ENCODE measurements at places on chromosomes 1 and 21. TPM values are rescaled to one million over a fixed set of nuclear protein-coding genes. Genes with fewer than 3 reads are reported as not detected.
A peak's percentile ranks its signal among the peaks of the same experiment; 100 is the strongest.

The SLC22A15 gene
- total RNA-seq, result 6.1 TPM

The TTC24 gene
- total RNA-seq, result not detected

The VSIG8 gene
- not detected for total RNA-seq

The EXTL2 gene
- total RNA-seq, result 14.5 TPM

The CDKN2C gene
- total RNA-seq, result 11.2 TPM

The STIL gene
- total RNA-seq, result 0.86 TPM

DNA sequence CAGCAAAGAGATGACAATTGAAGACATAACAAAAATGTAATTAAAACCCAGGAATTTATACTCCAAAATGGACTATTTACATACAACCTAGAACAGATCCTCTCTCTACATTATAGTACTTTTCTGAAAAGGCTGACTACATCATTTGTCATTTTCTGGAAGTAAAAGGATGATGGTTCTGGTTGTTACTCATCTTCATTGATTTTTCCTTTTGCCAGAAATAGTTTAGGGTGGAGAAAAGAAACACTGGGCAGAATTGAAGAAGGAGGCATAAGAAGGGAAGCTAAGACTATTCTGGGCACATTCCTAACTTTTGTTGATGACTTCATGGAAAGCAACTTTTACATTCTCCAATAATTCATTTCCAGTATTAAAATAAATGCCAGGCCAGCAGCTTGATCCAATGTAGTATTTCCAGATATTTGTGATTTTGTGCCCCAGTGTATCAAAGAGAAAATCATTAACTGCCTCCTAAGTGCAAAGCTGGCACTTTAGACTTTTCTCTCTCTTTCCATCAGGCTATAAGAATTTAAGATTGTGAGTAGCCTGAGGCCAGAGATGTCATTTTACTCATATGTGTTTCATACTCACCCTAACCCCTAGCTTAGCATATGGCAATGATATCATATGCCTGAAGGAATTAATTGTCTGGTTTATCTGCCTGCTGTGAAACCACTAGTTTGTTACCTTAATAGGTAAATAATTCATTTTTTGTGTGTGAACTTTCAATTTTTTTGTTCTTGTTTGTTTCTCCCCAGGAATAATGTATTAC lies 369.5 kb upstream of the LYPLAL1 start:
- DNase-seq, result no peak

- DNase-seq, result no peak
Observed at GRCh38 chr1:107389410-107390396, 248.9 kb downstream of the NTNG1 start.

DNA sequence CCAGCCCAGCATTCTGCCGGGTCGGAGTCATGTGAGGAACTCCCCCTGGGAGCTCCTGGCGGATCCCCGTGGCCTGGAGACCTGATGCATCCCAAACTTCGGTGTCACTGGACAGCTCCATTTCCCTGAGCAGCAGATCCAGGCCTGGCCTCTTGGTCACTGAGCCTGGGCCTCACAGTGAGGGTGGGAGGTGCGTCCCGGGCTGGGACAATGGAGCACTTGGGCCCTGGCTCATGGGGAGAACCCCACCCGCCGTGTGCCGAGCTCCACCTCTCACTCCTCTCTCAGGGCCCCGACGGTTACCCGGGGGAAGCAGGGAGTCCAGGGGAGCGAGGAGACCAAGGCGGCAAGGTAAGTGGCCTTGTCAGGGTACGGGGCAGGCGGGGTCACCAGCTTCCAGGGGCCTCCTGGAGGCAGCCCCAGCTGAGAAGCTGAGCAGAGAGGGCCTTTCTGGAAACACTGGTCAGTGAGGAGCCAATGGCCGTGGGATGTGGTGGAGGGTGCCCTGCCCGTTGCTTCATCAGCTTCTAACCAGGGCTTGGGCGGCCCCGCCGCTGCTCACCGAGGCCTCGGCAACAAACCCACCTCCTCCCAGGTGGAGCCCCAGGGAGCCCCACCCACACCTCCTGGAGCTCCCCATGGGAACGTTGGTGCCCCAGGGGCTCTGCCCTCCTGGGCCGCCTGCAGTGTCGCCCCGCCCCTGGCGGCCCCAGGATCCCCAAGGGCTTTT lies 19.8 kb downstream of the COL6A2 start:
- peak; percentile 68 for DNase-seq

- DNase-seq, result peak; percentile 94
Observed at GRCh38 chr1:32335790-32336590, at the start of gene MARCKSL1. MARCKSL1 (minus strand) TSS chr1:32336233; CDS start chr1:32336033, 200 bp downstream.

- DNase-seq, result no peak
Observed at GRCh38 chr21:17492415-17493168, 20.3 kb upstream of the CXADR start.

- no peak for DNase-seq
Observed at GRCh38 chr1:4375812-4376211, 278.6 kb upstream of the AJAP1 start.

DNA sequence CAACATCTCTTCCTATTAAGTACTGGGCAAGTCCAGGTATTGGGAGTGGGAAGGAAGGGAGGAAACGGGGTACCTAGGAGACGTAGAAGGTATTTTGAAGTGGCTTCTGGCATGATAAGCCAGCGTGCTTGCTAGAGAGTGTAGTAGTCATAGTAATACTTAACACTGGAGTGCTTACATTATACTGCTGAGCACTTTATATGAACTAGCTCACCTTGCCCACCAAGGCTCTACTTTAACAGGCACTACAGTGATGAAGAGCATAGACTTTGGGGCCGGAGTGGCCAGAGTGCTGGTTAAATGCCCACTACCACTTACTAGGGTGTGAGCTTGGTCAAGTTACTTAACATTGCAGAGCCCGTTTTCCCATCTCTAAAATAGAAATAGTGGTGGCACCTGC lies 61.7 kb downstream of the ACP6 start:
- DNase-seq, result no peak

DNA sequence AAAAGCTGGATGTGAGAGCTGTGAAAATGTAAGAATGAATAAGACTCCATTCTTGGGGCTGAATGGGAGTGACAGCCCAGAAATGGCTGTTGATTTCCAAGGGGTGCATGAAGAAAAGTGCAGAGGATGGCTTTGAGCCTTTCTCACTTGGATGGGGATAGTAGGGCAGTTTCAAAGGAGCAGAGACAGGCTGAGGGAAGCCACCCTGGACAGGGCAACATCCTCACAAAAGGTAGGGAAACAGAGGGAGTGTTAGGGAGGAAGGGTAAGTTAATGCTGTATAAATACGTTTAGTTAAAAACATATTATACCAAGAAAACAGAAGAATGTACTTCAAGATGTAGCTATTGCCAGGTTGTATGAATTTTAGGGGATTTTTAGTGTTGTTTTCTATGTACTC lies 38.1 kb downstream of the GADD45A start:
- DNase-seq, result no peak

DNA sequence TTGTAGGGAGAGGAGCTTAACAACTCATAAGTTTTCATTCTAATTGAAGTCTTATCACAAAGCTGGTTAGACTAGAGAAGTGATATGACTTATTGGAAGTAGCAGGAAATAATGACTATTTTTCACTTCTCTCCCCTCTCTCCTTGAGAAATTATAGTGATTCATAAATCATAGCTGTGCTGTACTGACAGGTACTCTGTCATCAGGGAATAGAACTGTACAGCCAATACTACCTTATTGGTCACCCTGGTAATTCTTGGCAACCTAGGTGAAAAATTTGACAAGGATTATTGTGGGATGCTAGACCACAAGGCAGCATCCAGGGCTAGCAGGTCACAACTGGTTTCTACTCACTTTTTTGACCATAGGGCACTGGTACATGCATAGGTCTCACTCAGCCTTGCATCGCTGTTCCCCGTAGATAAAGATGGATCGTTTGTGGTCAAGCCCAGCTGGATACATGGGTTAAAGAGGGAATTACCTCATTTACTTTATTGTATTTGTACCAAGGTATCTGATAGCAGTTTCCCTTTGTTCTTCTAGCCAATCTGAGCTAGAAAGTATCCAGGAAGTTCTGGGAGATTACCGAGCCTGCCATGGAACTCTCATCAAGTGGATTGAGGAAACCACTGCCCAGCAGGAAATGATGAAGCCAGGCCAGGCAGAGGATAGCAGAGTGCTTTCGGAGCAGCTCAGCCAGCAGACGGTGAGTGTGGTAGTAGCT lies 113.6 kb downstream of the MACF1 start:
- no peak for DNase-seq

DNA sequence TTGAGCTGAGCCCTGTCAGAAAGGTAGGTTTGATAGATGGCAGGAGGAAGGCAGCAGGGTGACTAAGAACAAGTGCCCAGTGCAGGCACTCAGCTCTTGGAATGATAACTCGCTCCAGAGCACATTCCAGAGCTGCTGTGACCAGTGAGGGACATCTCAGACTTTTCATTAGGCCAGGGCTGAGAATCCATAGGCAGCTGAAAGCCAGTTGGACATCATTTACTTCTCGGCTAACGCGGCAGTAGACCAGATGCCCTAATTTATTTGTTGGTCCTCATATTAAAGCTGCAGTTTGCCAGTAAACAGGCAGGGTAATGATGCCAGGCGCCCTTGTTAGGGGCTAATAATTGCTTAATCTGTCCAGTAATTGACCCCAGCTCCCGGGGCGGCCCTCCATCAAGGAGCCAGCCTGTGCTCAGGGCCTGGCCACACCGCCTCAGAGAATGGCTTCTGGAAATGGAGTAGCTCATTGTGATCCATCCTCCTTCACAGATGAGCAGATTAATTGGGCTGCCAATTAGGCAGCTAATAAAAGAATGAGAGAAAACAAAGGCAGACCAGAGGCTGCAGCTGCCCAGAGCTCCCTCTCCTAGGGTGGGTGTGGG lies 122.0 kb downstream of the BEND5 start:
- DNase-seq, result no peak

DNA sequence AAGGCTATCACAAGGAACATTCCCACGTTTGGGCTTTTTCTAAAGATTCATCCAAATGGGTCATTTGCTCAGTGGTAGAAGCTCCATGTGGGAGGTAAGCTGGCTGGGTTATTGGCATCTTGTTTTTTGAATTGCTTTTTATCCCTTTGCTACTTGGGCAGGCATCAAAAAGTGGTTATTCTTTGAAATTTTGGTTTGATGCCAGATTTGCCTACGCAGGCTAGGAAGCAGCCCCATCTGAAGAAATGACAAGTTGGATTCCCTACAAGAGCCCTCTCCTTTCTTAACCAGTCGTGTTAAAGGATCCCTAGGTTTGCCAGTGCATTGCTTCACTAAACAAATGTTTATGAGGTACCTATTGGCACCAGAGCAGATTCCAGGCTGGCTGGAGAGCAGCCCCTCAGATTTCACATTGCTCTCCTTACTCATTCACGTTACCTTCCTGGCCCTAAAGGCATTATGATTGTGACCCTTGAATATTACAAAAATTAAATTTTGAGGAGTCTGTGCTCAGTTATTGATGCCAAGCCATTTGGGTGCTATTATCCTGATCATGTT lies 38.8 kb downstream of the ARID1A start:
- DNase-seq, result no peak

GRCh38 chr1:9874412-9874811 lies 35.7 kb downstream of the CTNNBIP1 start:
- no peak for DNase-seq

- DNase-seq, result peak; percentile 75
Observed at GRCh38 chr1:228317891-228318810, 88.5 kb downstream of the TRIM11 start.

- no peak for DNase-seq
Observed at GRCh38 chr1:62209931-62210595, 15.4 kb downstream of the L1TD1 start.

DNA sequence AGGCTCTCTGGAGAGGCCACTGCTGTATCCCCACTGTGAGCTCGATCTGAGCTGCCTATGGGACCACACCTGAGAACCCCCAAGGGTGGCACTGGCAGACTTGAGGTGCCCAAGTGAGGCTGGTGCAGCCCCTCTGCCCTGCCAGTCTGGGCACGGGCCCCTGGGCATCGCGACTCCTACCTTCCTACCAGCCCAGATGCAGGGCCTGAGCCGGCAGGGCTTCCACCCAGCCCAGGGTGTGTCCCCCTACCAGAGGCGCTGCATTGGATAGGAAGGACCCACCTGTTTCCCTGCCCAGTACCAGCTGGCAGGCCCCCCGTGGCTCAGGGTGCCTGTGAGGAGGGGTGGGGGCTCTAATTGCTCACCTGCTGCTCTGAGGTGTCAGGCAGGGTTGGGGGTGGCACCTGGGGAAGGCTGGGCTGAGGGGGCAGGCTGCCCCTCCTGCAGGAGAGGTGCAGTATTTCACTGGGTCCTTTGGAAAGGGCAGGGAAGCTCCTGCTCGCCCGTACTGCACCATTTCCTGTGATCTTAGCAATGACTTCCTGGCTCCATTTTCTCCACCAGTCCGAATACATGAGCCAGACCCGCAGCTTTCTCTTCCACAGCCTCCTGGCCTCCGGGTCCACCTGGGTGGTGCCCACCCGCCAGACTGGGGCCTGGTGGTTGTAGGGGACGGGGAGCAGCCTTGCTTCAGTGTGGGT lies 11.8 kb downstream of the TP73 start:
- peak; percentile 70 for DNase-seq

DNA sequence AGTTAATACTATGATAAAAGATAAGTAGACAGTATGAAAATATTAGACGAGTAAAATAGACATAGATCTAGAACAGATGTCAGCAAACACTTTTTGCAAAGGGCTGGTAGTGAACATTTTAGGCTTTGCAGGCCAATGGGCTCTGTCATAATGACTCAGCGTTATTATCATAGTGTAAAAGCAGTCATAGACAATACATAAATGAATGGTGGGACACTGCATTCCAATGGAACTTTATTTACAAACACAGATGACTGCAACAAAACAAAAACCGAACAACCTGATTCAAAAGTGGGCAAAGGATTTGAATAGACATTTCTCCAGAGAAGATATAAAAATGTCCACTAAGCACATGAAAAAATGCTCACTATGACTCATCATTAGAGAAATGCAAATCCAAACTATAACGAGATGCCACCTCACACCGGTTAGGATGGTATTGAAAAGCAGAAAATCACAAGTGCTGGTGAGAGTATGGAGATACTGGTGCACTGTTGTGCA lies 7.3 kb downstream of the GSTM5 start:
- no peak for DNase-seq
